ENCODE measurements at places on chromosomes 2 and 18. TPM values are rescaled to one million over a fixed set of nuclear protein-coding genes. Genes with fewer than 3 reads are reported as not detected.

DNA sequence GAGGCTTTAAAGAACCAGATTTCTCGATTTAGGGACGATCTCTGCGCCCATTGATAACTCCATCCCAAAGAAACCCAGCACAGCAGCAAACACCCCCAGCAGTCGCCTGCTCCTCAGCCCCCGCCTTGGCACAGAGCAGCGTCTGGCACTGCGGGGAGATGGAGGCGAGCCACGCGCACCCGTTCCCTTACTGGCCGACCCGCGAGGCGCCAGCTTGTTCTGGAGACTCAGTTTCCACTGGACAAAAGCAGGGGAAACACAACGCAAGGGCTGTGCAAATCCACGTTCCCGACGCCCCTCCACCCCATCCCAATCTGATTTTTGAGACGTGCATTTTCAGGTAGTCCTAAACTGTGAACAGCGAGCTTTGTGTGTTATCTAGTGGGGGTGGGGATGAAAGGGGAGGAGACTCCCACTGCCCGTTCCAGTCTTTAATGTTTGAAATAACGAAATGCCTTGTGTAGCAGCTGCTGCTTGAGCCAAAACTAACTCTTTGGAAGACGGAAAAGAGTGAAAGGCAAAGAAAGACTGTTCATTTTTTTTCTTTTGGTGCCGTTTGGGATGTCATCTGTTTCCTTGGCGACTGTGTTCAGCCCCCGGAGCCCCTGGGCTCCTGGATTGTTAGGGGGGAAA, 143.2 kb downstream of the MEIS1 start:
- no peak for DNase-seq

GRCh38 chr18:42429196-42429595, 474.2 kb downstream of the PIK3C3 start:
- no peak for DNase-seq

The ABCG8 gene
- total RNA-seq: not detected

- DNase-seq: peak; percentile 44
Measured at GRCh38 chr18:49055754-49056172, 105.0 kb upstream of the SMAD7 start.

The SLC23A3 gene
- 2.0 TPM for total RNA-seq

The EFHD1 gene
- total RNA-seq: not detected

DNA sequence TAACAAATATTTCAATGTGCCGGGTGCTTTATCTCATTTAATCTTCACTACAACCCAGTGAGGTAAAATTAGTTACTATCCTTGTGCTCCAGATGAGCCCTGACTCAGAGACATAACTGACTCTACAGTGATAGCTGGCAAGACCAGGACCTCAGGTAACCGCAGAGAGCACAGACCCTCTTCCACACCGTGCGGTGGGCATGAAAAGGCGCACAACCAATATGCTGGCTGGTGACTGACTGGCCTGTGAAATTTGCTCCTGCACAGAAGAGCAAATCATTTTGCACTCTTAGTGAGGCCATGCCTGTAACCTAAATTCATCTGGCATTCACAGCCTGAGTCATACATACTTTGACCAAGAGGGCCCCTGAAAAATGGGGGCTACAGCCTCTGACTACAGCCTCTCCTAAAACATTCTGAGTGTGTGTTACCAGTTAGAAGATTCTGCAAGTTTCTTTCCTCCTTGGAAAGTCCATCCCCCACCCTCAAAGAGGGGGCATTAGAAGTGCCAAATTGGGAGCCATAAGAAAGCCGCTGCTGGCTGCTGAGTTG, 22.4 kb upstream of the MSGN1 start:
- no peak for DNase-seq

GRCh38 chr18:8366656-8367055, 242.6 kb upstream of the RAB12 start:
- no peak for DNase-seq

GRCh38 chr2:33785201-33786106, 186.4 kb upstream of the FAM98A start:
- DNase-seq: no peak

DNA sequence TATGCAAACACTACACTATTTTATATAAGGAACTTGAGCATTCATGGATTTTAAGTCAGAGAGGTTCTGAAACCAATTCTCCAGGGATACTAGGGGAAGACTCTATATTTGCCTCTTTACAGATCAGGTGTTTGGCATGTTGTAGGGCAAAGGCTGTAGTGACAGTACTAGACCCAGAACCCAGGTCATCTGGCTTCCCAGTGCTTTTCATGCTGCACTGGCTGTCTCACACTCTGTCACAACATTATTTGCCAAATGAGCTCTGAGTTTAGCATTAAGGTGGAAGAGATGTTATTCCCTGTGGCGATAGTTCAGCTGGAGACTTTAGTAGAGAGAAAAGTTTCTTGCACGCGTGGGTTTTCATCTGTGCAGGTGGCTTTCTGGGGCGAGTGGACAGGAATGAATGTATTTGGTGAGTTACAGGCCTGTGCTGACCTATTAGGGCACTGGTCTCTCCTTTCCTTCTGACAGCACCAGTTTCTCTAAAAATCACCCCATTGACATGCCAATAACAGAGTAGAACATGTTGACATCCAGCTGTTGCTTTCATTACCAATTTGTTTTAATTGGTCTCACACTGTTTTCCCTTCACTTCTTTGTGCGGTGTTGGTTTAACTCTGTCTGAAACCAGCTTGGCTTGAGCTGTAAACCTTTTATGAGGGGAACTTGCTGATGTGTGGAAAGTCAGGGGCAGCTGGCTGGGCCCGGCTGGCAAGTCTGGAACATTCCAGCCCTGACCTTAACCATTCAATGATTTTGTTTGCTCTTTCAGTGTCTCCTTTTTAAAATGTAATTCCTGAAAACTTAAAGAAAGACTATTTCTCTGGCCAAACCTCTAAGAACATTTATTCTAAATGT, 643.0 kb upstream of the FAM98A start:
- no peak for DNase-seq

The CFAP65 gene
- total RNA-seq: not detected

The GRB14 gene
- 1.2 TPM for total RNA-seq

GRCh38 chr2:101921319-101921952, 70.3 kb upstream of the IL1R2 start:
- no peak for DNase-seq

- no peak for DNase-seq
Measured at GRCh38 chr2:39232141-39232540, 11.6 kb downstream of the CDKL4 start.

DNA sequence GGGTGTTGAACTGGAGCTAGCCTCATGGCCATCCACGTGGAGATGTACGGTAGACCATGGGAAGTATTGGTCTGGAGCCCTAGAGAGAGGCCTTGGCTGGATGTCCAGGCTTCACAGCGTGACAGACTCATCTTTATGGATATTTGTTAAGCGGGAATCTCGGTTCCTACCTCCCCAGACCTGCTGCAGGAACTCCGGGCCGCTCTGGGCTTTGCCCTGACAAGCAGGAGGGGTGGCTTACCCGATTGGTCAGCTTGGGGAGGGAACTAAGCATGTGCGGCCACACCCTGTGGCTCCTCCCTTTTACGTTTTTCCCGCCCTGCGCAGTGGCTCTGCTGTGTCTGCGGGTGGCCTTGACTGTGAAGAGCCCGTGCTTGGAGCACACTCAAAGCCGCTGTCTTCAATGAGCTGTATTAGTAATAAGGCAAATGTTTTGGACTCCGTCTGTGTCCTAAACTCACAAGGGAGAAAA, 52.3 kb downstream of the PAPOLG start:
- DNase-seq: no peak

- no peak for DNase-seq
Measured at GRCh38 chr18:8970843-8971242, 131.7 kb upstream of the NDUFV2 start.

The SLC5A7 gene
- not detected for total RNA-seq

DNA sequence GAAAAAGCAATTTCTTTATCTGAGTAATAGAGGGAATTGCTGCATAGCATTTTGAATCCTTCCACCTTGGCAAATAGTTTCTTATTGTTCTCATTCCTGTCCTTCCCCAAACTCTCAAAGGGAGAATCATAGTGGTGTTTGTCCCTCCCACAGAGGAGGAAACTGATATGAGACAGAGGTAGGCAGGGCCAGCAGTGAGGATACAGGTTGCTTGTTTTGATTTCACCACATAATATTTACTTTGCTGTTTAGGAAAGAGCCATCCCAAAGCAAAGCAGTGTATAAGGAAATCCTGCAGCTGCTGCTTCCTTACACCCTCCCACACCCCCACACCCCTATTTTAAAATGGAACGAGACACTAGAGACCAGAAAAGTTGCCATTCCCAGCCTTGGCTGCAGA, 195.3 kb downstream of the SETBP1 start:
- DNase-seq: no peak

The DQX1 gene
- not detected for total RNA-seq

GRCh38 chr2:47720036-47720435, 62.9 kb upstream of the MSH6 start:
- no peak for DNase-seq

The TUBB8B gene
- not detected for total RNA-seq

The HES6 gene
- total RNA-seq: 1.5 TPM

- no peak for DNase-seq
Measured at GRCh38 chr18:10841203-10841602, 308.2 kb downstream of the PIEZO2 start.

- DNase-seq: peak; percentile 58
Measured at GRCh38 chr2:237165405-237166276, 80.0 kb downstream of the COPS8 start.

DNA sequence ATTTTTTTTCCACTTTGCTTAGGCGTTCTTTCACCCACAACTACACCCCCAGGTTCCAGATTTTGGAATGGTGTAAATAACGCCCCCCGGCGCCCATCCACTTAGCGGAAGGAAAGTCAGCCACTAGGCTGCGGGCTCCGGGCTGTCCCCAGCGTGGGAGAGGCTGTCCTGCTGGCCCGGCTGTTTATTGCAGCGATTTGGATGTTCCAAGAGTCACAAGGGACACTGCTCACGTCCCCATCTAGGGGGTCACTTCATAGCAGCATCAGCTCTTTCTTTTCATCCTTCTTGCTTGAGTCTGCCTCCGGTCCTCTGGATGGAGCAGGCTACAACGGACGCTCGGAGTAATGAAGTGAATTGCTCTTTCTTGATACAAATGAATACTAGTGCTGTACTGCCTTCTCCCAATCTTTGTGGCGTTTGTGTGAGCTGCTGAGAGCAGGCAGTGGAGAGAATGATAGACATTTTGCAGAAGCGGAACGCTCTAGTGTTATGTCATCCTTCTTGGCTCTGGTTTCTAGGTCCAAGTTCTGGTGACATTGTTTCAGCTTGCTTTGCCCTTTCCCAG, 50.7 kb upstream of the PAIP2B start:
- DNase-seq: peak; percentile 38

The GGCX gene
- 24.0 TPM for total RNA-seq

DNA sequence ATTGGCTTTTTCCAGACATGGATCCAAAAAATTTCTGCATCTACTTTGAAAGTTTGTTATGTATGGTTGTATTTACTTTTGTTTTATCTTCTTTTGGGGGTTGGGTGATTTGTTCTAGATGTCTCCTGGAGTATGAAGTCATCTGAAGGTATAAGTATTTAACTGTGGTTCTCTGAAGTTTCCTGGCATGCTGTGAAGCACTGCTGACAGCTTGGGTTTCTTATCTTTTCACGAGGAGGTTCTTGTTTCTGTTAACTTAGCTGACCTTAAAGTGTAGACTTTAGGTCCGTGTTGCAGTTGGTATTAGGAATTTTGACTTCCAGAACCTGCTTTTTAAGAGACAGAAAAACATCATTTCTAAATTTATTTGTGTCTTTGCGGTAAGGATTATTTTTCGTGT, 15.9 kb downstream of the GLS start:
- DNase-seq: no peak

GRCh38 chr2:222442665-222443064, 18.3 kb downstream of the SGPP2 start:
- no peak for DNase-seq

GRCh38 chr2:55026202-55026601, 24.0 kb downstream of the RTN4 start:
- DNase-seq: peak; percentile 32

- DNase-seq: no peak
Measured at GRCh38 chr2:12071318-12071717, 324.9 kb downstream of the LPIN1 start.

GRCh38 chr2:157572725-157573124, 55.9 kb downstream of the ACVR1C start:
- peak; percentile 9 for DNase-seq

The ANKRD30BL gene
- not detected for total RNA-seq

DNA sequence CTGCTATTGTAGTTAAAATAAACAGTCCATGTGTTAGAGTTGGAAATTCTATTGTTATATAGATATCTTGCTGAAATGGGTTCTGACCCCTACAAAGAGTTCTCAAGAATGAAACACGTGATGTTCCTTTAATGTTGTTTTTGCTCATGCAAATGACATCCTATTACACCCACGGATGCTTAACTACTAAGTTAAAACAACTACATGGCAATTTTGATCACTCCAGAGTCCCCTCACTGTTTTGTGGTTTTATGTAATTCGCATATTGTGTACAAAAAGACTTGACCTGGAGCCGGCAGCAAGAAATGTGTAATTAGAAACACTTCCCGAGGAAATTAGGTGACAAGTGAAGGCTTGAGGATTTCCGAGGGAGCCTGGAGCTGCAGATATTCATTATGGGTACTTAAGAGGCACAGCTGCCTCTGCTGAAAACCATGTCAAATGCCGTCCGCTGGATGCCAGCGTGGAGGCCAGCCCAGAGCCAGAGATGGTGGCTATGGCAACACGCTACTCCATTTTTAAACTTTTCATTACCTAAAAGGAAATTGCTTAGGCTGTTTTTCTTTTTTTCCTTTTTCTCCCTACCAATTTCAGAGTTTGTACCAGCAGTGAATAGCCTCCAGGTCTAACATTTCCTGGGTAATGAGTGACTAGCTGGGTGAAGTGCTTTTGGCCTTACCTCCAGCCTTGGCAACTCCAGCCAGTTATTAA, 21.0 kb upstream of the CABLES1 start:
- peak; percentile 14 for DNase-seq

GRCh38 chr2:20001361-20001863, 11.1 kb downstream of the MATN3 start:
- no peak for DNase-seq

DNA sequence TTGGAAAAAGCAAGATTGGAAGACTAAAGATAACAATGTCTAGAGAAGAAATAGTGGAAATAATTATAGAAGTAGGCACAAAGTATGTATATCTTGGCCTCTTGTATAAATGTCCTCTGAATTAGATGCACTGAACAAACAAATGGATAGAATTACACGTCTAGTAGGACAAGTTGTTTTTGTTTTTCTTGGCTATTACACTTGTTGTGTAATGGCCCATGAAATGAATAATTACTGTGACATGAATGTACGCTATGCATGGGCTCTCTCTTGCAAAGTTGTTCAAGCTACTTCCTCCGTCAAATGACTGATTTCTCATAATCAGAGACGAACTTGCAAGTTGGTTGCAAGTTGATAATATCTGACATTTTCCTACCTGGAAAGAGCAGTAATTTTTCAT, 126.2 kb downstream of the PDE1A start:
- no peak for DNase-seq

The GULP1 gene
- 2.4 TPM for total RNA-seq

The SRSF7 gene
- 73.0 TPM for total RNA-seq

- no peak for DNase-seq
Measured at GRCh38 chr2:152165780-152166179, 9.8 kb downstream of the STAM2 start.

- DNase-seq: no peak
Measured at GRCh38 chr2:217632043-217632442, 370.8 kb downstream of the TNS1 start.

GRCh38 chr2:128260239-128261138, 58.2 kb downstream of the HS6ST1 start:
- DNase-seq: peak; percentile 63

The SEMA4F gene
- total RNA-seq: 2.2 TPM
